ENCODE measurements at places on chromosomes 6 and 20. TPM values are rescaled to one million over a fixed set of nuclear protein-coding genes. Genes with fewer than 3 reads are reported as not detected.

The ROS1 gene
- polyA plus RNA-seq = 0.11 TPM

The SFTA2 gene
- 1.0 TPM for polyA plus RNA-seq

The MTFR2 gene
- 2.8 TPM for polyA plus RNA-seq

The TTLL9 gene
- 2.5 TPM for polyA plus RNA-seq

The RIMS4 gene
- polyA plus RNA-seq = 0.88 TPM

The LRFN2 gene
- 1.1 TPM for polyA plus RNA-seq

The PHACTR1 gene
- 19.1 TPM for polyA plus RNA-seq

The BNIP5 gene
- 0.04 TPM for polyA plus RNA-seq

The WFDC5 gene
- not detected for polyA plus RNA-seq

The DLL1 gene
- 8.5 TPM for polyA plus RNA-seq

The MAS1 gene
- 0.04 TPM for polyA plus RNA-seq

The SLC17A4 gene
- polyA plus RNA-seq = 0.14 TPM

The SEL1L2 gene
- polyA plus RNA-seq = 0.37 TPM

The VSTM2L gene
- 1.8 TPM for polyA plus RNA-seq

The GHRH gene
- polyA plus RNA-seq = not detected

The KCNG1 gene
- polyA plus RNA-seq = 4.1 TPM

The SPEF1 gene
- 1.7 TPM for polyA plus RNA-seq

The GPR6 gene
- not detected for polyA plus RNA-seq

The C20orf141 gene
- polyA plus RNA-seq = not detected
